ENCODE measurements at places on chromosomes 7 and 10.
A peak's percentile ranks its signal among the peaks of the same experiment; 100 is the strongest.

- peak overlapping the region; percentile 75 for H3K4me3 ChIP-seq
- peaks cover 41% of the 10 kb centered on the region for H3K4me1 ChIP-seq
- H3K36me3 ChIP-seq: peaks cover 9% of the 10 kb centered on the region
- no peaks in the 10 kb centered on the region for H3K27me3 ChIP-seq
- peak overlapping the region; percentile 84 for H3K27ac ChIP-seq
These were observed 329 bp downstream of the NOLC1 start for GRCh38 chr10:102152545-102152890.

DNA sequence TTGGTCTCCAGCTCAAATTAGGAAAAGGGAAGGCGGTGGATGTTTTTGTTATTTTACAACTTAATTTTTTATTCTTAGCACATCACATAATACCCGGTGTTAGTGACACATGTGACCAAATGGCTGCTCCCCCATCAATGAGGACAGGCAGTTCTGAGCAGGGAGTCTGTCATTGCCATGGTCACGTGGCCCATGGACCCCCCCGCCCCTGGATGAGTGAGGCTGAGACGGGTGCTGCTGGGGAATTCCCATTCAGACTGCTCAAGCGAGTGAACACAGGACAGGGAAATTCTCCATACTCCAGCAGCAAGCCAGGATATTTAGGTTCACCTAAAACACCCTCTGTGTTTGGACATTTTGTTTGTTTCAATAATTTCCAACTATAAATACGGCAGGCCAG, 34.7 kb upstream of the SLC35B4 start:
- no peaks in the 10 kb centered on the region for H3K27me3 ChIP-seq
- no peak overlapping the region for H3K4me3 ChIP-seq
- H3K36me3 ChIP-seq: no peaks in the 10 kb centered on the region
- H3K4me1 ChIP-seq: no peaks in the 10 kb centered on the region
- no peak for DNase-seq

GRCh38 chr10:74011770-74012169, 13.9 kb downstream of the VCL start:
- H3K4me1 ChIP-seq: peaks cover 29% of the 10 kb centered on the region
- no peak overlapping the region for H3K4me3 ChIP-seq
- no peaks in the 10 kb centered on the region for H3K36me3 ChIP-seq
- DNase-seq: no peak
- H3K27ac ChIP-seq: no peak overlapping the region

- no peaks in the 10 kb centered on the region for H3K36me3 ChIP-seq
- no peaks in the 10 kb centered on the region for H3K4me1 ChIP-seq
- no peak for DNase-seq
- H3K27ac ChIP-seq: no peak overlapping the region
- H3K27me3 ChIP-seq: no peaks in the 10 kb centered on the region
These were observed 100.2 kb upstream of the MPP7 start for GRCh38 chr10:28403090-28403489.

DNA sequence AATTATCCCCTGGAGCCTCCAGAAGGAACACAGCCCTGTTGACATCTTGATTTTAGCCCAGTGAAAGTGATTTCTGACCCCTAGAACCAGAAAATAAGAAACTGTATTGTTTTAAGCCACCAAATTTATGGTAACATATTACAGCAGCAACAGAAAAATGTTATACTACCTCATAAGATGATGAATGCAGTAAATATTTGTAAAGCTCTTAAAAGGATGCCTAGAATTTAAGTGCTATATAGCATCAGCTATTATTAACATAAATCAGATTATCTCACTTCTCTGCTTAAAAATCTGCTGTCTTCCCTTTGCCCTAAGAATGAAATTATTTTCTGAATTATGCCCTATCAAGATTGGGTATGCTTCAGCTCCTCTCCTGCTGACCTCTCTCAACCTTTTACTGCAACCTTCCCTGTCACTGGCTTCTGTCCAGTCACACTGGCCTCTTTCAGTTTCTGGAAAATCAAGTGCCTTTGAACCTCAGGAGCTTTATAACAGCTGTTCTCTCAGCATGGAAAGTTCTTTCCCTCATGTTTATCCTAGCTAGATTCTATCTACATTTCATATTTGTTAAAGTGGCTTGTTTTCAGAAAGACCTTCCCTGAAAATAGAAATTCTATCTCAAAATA, 78.9 kb downstream of the GPR37 start:
- no peaks in the 10 kb centered on the region for H3K36me3 ChIP-seq
- DNase-seq: no peak
- no peaks in the 10 kb centered on the region for H3K4me1 ChIP-seq
- no peak overlapping the region for H3K27ac ChIP-seq

DNA sequence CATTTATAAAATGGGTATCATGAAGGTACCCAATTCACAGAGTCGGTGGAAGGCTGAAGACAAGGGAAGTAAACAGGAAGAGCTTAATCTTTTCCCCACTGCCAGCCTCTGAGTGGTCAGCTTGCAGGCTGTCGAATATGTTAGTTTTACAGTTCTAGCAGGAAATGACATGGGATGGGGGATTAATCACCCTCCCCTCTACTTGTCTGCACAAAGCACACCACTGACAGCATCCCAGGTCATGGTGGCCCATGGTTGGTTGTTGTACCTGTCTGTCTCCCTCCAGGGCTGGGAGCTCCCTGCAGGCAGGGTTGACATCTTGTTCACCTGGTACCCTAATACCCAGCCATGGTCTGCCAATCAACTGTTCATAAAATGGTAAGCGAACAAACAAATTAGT, 55.6 kb downstream of the GRB10 start:
- no peak for DNase-seq
- H3K4me3 ChIP-seq: no peak overlapping the region
- no peak overlapping the region for H3K27ac ChIP-seq
- no peaks in the 10 kb centered on the region for H3K36me3 ChIP-seq

DNA sequence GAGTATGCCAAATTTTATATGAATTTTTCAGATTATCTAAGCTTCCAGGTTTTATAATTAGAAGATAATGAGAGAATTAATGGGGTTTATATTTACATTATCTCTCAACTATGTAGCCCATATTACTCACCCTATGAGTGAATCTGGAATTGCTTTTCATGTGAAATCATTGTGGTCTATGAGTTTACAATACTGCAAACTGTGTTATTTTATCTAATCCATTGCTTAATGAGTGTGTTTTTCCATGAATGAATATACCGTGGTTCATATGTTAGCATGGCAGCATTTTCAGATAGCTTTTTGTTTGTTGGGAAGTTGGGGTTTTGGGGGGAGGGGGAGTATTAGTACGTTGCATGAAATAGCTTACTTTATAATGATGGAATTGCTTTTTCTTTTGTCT, 44.5 kb downstream of the FGFBP3 start:
- no peak overlapping the region for H3K4me3 ChIP-seq
- H3K36me3 ChIP-seq: peaks cover 4% of the 10 kb centered on the region
- H3K27ac ChIP-seq: no peak overlapping the region
- no peaks in the 10 kb centered on the region for H3K4me1 ChIP-seq
- H3K27me3 ChIP-seq: no peaks in the 10 kb centered on the region

DNA sequence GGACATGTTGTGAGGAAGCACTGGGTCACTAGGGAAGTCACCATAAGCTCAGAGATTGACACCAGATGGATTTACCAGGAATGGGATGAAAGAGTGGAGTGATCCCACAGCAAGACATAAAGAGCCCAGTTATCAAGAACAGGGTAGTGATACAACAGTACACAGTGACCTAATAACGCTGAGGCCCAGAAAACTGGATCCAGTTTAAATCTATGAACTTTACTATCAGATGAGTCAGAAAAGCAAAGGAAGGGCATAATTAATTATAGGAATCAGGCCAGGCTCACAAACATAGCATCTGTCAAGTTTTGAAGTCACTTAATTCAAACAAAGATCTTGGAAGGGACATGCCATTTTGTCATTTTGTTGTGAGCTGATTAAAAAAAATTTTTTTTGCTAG, 73.5 kb downstream of the LRRN3 start:
- no peak overlapping the region for H3K27ac ChIP-seq
- H3K4me1 ChIP-seq: no peaks in the 10 kb centered on the region
- DNase-seq: no peak
- H3K36me3 ChIP-seq: no peaks in the 10 kb centered on the region
- H3K27me3 ChIP-seq: no peaks in the 10 kb centered on the region

DNA sequence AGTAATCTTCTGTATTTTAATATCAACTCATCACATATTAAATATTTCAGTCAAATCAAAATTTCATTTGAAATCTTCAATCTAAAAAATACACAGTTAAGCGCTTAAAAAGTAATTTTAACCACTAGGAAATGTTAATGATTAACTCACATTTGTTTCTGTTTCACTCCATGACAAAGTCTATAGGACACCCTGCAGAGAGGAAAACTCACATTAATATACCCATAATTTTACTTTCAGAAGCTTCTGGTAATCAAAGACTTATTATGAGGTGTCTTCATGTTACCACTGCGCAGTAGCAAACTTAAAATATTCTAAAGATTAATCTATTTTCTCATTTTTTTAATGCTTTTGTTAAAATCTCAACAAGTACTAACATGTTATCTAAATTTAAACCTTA, 41.0 kb upstream of the ZNF518A start:
- peaks cover under 1% of the 10 kb centered on the region for H3K27me3 ChIP-seq
- no peak for DNase-seq
- no peaks in the 10 kb centered on the region for H3K4me1 ChIP-seq
- H3K27ac ChIP-seq: no peak overlapping the region

- DNase-seq: no peak
- H3K4me1 ChIP-seq: peaks cover 22% of the 10 kb centered on the region
- no peak overlapping the region for H3K27ac ChIP-seq
- no peaks in the 10 kb centered on the region for H3K27me3 ChIP-seq
- H3K36me3 ChIP-seq: no peaks in the 10 kb centered on the region
- no peak overlapping the region for H3K4me3 ChIP-seq
These were observed 57.4 kb downstream of the GNA12 start for GRCh38 chr7:2786607-2787116.

DNA sequence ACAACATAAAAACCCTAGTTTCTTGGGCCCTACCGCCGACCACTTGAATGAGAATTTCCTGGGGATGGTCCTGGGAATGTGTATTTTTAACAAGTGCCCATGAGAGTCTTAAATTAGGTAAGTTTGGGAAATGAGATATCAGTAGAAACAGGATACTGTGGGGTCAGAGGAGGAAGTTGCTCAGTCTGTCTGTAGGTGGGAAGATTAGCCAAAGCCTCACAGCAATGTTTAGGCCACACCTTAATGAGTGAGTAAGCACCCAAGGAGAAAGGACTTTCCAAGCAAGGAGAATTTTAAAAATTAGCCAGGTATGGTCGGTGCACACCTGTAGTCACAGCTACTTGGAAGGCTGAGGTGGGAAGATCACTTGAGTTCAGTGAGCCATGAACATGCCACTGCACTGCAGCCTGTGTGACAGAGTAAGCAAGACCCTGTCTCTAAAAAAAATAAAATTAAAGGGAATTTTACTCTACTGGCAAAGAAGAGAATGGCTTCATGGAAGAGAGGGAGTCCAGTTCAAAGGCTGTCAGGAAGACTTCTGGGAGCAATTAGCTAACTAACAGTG, 31.9 kb downstream of the PAPSS2 start:
- H3K4me3 ChIP-seq: no peak overlapping the region
- DNase-seq: no peak
- no peaks in the 10 kb centered on the region for H3K27me3 ChIP-seq
- H3K36me3 ChIP-seq: no peaks in the 10 kb centered on the region
- H3K27ac ChIP-seq: no peak overlapping the region
- H3K4me1 ChIP-seq: no peaks in the 10 kb centered on the region

- H3K4me1 ChIP-seq: peaks cover 6% of the 10 kb centered on the region
- H3K36me3 ChIP-seq: no peaks in the 10 kb centered on the region
- no peaks in the 10 kb centered on the region for H3K27me3 ChIP-seq
- H3K4me3 ChIP-seq: no peak overlapping the region
- no peak overlapping the region for H3K27ac ChIP-seq
These were observed 51.6 kb downstream of the PDGFA start for GRCh38 chr7:467856-468545.

DNA sequence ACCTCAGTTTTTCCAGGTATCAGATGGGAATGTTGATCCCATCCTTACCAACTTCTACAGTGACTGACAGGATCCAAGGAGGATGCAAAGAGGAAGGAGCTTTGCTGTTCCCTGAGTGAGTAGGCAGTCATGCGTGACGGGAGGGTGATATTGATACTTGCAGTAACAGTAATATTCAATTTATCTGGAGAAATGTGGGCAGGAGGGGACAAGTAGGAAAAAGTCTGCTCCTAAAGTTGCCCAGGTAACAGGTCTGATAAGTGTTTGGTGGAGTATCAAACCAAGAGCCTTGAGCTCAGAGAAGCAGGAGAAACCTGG, 3.3 kb upstream of the ZCCHC24 start:
- H3K36me3 ChIP-seq: no peaks in the 10 kb centered on the region
- no peak for DNase-seq
- peaks cover 11% of the 10 kb centered on the region for H3K4me1 ChIP-seq

GRCh38 chr10:102009801-102010425, 46.1 kb downstream of the ARMH3 start:
- peaks cover 4% of the 10 kb centered on the region for H3K4me1 ChIP-seq
- no peaks in the 10 kb centered on the region for H3K36me3 ChIP-seq
- H3K27me3 ChIP-seq: no peaks in the 10 kb centered on the region

- H3K4me3 ChIP-seq: no peak overlapping the region
- no peaks in the 10 kb centered on the region for H3K4me1 ChIP-seq
- no peaks in the 10 kb centered on the region for H3K36me3 ChIP-seq
- no peak for DNase-seq
- no peak overlapping the region for H3K27ac ChIP-seq
- no peaks in the 10 kb centered on the region for H3K27me3 ChIP-seq
These were observed 337.4 kb upstream of the PODXL start for GRCh38 chr7:131893631-131894340.

DNA sequence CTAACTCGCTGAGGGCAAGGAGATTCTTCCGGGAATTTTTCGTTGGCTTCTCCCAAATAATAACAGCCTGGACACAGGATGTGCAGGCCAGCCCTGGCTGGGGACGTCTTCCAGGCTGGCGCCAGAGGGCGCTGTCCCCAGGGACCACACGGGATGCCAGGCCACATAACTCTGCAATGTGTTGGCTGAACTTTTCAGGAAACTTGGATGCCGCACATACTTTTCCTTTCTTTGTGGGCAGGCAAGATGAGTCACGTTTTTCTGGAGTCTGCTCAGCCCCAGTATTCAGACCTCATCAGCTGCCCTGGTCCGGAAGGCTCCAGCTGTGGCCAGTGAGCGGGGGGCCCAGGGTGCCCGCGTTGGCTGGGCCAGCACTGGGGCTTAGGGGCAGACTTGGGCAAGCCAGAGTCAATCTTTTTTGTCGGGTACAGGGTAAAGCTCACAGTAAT, 122.7 kb downstream of the PRKAG2 start:
- no peak overlapping the region for H3K4me3 ChIP-seq
- H3K36me3 ChIP-seq: no peaks in the 10 kb centered on the region
- peaks cover 45% of the 10 kb centered on the region for H3K4me1 ChIP-seq
- peak; percentile 13 for DNase-seq

GRCh38 chr7:27921081-27921836, 181.3 kb downstream of the TAX1BP1 start:
- DNase-seq: no peak
- no peak overlapping the region for H3K4me3 ChIP-seq
- no peak overlapping the region for H3K27ac ChIP-seq
- no peaks in the 10 kb centered on the region for H3K27me3 ChIP-seq
